ENCODE measurements at places on chromosomes 3 and 15.

DNA sequence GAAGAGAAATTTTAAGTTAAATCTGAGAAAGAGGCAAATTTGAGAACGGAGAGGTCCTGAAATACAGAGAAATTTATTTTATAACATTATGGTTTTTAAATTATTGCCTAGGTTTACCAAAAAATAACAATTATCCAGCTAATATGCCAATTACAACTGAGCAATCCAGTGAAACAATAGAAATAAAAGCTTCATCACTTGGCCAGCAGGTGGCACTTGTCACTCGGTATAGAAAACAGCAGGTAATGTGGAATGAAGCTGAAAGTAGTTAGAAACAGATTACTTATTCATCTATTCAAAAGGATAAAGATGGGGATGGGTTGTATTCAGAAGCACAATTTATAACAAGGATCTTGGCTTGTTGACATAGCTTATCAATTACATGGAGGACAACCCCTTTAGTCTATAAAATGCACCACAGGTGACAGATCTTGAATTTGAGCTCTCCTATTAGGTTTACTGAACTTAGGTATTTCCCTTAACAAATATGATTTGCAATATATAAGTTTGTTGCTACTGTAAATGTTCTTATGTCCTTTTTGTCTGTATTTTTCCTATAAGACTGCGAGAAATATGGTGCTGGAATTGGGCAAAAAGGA is 70.1 kb upstream of the GUCA1C start:
- DNase-seq: no peak

- no peak for DNase-seq
Measured at GRCh38 chr15:79953951-79954444, 17.0 kb downstream of the BCL2A1 start.

- DNase-seq: no peak
Measured at GRCh38 chr3:159624616-159625015, 364.0 kb upstream of the IL12A start.

- DNase-seq: no peak
Measured at GRCh38 chr3:14518893-14519292, 21.2 kb downstream of the GRIP2 start.

DNA sequence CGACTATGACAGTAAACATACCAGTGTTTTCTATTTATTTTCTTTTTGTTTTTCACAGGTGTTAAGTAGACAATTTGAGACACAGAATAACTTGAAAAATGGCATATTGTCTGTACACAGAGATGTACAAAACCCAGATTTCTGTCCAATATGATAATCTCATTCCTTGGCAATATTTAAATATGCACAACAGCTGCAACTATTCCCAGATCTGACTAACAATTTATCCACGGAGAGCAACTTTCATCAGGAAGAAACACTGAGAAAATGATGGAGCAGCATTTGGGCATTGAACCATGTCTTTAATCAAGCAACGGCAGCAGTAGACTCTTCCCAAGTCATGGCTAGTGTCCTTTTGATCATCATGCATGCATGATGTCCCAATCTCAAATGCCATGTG is 452.6 kb downstream of the ZPLD1 start:
- no peak for DNase-seq

DNA sequence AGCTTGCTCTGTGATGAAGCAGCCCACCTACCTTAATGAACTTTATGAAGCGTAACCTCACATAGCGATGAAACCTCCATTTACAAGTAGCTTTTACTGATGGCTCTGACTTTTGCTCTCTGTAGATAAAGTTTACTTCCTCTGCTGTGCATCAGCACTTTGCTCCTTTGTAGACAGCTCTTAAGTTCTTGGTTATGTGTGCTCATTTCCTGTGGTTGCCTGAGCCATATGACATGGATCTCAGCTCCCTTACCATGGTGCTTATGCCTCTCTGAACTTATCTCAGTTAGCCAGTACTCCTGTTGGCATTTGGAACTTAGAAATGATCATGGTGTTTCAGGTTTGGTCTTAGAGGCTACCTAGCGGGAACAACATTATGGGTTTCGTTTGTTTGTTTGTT is 7.8 kb downstream of the MFSD1 start:
- no peak for DNase-seq

GRCh38 chr3:158221426-158221825 is 111.5 kb downstream of the RSRC1 start:
- no peak for DNase-seq

DNA sequence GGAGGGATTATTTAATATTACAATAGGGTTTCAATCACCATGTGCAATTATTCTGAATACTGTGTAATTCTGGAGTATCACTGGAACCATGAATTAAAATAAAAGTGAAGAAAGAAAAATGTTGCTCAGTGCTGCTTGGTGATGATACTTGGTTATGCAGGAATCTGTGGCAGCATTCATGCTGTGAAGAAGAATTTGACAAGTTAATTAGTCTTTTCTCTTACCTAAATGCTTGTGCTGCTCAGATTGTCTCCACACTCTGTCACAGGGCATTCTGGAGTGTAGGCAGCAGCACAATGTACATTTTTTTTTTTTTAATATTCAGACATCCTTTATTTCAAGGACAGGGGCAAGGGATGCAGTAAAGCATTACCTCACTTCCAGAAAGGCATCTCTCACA is 749.3 kb upstream of the CADM2 start:
- no peak for DNase-seq

- DNase-seq: no peak
Measured at GRCh38 chr3:11074451-11074850, 79.8 kb upstream of the HRH1 start.

DNA sequence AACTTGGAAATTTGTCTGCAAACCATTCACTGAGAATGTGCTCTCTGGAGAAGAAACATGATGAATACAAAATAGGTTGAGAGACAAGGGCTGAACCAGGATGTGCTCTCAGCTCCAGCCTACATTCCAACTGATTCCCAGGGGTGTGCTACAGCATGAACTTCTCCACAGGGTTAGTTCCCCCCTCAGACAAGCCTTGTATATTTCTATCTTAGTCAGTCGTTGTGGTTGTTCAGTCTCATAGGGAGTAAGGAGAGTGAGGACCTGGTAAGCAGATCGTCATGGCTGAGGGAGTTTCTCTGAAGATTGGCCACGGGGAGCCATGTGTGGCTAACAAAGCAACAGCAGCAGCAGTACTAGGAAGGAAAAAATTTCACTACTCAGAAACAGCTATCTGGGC is 919.7 kb upstream of the CADM2 start:
- DNase-seq: no peak

DNA sequence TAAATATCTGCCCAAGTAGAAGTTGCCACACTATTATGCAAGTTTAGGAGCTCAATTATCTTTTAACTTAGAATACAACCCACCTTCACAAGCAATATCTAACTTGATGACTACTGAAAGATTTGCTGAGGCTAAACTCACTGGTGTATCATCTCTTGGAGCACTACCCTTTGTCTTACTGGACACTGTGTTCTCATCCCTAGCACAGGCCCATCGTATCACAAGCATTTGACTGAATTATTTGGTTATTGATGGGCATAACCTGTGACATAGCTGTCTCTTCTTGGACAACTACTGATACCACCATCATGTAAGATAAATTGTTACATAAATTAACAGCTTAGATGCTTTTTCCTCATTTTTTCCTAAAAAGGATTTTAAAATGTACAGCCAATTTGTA is 216.2 kb upstream of the THBS1 start:
- no peak for DNase-seq

DNA sequence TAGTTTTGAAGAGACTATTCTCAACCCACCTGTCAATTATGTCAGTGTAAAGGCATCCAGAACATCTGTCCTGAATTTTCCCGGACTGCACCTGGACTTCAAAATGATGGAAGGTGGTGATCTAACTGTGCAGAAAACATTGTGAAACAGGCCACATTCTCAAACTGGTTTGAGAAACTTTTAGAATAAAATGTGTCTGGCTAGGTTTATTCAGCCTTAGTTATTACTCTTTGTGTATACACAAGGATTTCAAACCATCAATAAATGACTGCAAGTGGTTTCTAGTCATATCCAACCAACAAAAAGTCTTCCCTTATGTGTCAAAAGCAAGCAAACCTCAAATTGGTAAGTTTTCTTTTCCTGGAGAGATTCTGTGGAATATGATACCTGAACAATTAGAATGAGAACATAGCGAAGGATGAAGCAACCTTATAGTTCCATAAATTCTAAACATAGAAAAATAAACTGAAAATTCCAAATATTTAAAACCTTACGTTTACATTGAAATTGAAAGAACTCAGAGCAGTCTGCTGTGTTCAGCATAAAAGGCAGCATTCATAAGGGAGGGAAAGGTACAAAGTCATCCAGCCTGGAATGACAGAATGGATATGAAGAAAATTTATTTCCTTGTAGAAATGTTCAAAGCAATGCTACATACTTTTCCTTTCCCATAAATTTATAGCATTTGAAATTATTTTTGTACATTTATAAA is 306.6 kb upstream of the TGFBR2 start:
- DNase-seq: no peak

DNA sequence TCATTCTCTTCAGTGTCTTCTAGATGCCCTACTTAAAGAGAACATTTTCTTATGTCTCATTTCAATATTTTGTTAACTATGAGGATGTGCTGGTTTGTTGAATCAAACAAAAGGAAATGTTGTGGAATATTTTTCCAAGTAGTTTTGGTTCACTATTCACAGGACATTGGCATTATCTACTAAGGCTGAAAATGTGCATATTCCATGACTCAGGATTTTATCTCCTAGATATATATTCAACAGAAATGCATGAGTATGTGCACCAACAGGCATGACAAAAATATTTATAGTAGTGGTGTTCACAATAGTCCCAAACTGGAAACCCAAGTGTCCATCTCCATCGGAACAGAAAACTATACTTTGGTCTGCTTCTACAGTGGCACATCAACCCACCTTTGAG is 16.7 kb upstream of the NR1I2 start:
- no peak for DNase-seq

DNA sequence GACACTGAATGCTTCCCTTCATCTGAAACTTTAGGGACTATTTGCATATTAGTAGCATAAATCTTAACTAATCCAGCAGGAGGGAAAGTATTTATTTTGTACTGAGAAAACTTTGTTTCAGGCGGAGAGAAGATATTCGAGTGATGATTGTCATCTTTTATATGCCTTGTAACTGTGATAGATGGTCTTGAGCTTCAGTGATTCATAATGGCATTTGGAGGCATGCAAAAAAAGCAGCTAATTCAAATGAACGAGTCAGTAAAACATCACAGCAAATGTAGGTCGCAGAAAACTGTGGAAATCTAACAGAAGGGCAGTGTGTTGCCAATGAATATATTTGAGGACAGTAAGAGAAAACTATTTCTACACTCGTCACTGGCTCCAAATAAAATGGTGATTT is 643.7 kb upstream of the NAALADL2 start:
- no peak for DNase-seq

- DNase-seq: no peak
Measured at GRCh38 chr3:126845920-126846715, 136.8 kb upstream of the PLXNA1 start.

GRCh38 chr3:182527745-182528144 is 265.6 kb upstream of the ATP11B start:
- no peak for DNase-seq

GRCh38 chr3:51024121-51024520 is 349.4 kb downstream of the DOCK3 start:
- DNase-seq: no peak

- no peak for DNase-seq
Measured at GRCh38 chr3:128546646-128547045, 53.6 kb upstream of the GATA2 start.

DNA sequence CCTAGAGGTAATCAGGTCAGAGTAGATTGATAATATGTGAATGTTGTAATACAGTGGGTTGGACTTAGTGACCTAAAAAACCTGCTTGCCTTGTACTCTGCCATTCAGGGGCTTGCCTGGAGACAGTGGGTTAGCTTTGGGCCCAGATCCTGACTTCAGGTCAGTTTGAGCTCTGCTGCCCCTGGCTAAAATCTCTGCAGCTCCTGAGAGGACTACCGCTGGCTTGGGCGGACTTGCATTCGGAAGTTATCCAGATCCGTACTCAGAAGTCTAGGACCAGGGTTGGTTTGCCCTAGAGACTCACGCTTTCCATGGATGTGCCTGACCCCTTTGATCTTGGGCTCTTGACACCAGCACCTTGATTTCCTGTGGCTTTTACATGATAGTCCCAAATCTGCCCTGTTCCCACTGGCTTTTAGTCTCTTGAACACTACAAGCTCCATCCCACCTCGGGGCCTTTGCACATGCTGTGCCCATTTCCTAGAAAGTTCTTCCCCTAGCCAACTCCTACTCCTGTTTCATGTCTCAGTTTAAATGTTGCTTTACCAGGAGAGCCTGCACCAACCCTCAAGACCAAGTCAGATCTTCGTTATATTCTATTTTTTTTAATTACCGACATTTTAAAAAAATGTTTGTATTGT is 5.9 kb downstream of the ACSBG1 start:
- DNase-seq: no peak

DNA sequence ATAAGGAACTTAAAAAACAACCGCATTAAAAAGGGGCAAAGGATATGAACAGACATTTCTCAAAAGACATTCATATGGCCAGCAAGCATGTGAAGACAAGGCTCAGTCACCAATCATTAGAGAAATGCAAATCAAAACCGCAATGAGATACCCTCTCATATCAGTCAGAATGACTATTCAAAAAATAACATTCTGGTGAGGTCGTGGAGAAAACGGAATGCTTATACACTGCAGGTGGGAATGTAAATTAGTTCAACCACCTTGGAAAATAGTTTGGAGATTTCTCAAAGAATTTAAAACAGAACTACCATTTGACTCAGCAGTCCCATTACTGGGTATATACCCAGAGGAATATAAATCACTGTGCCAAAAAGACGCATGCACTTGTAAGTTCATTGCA is 496.6 kb upstream of the SGO1 start:
- no peak for DNase-seq

GRCh38 chr3:156371701-156372100 is 183.2 kb downstream of the SSR3 start:
- DNase-seq: no peak

DNA sequence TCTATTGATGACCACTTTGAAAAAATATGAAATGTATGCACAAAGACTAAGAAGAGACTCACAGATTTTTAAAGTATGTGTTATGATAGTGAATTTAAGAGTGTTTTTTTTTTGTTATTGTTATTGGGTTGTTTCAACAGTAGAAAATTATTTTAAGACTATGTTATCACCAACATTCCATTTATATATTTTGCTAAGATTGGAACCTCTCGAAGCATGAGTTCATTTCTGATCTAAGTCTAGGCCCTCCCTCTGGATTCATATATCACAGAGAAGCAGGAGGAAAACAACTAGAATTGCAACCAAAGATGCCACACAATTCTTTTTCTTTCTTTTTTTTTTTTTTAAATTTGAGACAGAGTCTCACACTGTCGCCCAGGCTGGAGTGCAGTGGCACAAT is 46.8 kb downstream of the ITGB5 start:
- no peak for DNase-seq

Data from D721Med (cell line).